ENCODE measurements at places on chromosomes 4 and X.

- no peak for DNase-seq
Observed at GRCh38 chrX:11970578-11971359, 167.5 kb upstream of the FRMPD4 start.

DNA sequence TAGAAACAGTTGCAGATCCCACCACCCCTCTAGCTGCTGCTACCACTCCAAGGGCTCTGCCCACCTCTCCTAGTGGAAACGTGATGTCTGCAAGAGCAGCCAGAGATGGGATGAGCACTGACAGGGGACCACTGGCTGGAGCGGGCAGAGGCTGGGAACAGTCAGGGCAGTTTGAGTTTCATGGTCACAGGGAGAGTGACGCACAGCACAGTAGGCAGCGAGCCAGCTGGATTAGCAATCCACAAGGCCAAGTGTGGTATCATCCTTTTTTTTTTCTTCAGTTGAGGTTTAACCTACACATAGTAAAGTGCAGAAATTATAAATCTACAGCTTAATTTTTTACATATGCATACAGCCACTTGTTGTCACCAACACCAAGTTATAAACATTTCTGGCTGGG is 6.4 kb upstream of the SCML2 start:
- DNase-seq = no peak

GRCh38 chr4:165542476-165542875 is 163.7 kb downstream of the CPE start:
- DNase-seq = no peak

DNA sequence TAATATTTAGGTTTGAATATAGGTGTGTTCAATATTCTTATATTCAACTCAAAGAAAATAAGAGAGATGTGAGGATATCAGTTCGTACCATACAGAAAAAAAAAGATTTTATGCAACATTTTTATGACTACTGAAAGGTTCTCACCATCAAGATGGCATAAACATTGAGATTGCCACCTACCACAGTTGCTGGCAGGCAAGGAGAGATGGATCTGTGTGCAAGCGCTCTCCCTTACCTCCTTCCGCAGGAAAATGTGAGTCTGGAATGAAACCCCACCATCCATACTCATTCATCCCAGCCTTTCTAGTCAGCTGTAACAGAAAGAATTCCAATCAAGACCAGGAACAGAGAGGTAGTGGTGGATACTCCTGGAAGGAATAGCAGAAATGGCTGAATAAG is 376.9 kb downstream of the PPP3CA start:
- no peak for DNase-seq

DNA sequence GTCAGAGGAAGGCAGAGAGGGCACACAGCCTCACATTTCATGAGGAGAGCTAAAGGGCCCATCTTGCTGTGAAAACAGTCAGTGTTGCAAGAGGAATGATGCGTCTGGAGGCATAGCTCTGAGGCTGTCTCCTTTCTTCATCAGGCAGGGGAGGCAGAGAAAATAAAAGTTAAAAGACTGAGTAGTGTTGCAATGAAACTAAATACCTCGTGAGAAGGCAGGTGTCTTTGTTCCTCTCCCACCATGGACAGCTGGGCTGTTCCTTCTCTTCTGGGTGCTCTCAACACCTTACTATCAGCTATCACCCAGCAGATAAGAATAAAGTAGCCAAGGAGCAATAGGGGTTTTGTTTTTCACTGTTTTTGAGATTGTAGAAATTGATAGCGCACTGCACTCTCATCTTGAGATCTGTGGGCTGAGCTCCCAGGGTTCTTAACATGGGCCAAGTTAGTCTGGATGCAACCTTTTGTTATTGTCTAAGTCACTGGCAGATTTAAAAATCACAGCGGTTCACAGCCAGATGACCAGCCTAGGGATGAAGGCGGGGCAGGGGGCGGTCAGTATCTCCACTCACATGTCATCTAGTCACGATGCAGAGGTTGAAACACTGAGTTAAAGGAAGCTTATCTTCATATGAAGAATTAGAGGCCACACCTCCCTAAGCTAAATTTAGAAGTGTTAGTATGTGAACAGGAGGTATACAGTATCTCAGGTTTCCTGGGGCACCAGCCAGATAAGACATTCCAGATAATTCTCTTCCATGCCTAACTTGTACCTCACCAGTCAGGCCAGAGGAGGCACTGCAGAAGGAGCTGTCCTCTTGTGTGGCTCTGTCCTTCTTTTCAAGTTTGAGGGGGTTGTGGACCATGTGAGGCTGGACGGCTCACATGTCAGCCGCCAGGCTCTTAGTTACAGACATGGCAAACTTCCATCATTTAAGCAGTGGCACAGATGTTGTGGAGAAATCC is 36.9 kb downstream of the PARM1 start:
- DNase-seq = no peak

- no peak for DNase-seq
Observed at GRCh38 chr4:89356086-89356485, 48.5 kb upstream of the GPRIN3 start.

GRCh38 chrX:78796916-78797315 is 49.4 kb downstream of the LPAR4 start:
- DNase-seq = no peak

GRCh38 chr4:25823632-25824031 is 39.2 kb downstream of the SEL1L3 start:
- no peak for DNase-seq

GRCh38 chr4:55730280-55730931 is 89.2 kb upstream of the EXOC1L start:
- no peak for DNase-seq

DNA sequence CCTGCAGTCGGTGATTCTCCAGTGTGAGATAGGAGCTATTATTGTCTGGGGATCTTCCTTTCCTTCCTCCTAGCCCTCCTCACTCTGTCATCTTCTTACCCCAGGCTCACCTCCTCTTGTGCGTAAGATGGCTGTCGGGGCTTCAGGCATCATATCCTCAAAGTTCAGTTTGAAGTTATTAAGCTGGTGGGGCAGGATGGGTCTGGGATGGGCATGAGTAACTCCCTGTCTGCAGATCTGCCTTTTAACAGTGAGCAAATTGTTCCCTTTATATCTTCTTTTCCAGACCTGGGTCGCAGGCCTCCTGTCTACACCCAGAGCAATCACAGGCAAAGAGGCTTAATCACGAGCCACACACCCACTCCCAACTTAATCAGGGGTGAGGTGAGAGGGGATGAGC is 900 bp upstream of the MTMR1 start:
- DNase-seq = no peak

DNA sequence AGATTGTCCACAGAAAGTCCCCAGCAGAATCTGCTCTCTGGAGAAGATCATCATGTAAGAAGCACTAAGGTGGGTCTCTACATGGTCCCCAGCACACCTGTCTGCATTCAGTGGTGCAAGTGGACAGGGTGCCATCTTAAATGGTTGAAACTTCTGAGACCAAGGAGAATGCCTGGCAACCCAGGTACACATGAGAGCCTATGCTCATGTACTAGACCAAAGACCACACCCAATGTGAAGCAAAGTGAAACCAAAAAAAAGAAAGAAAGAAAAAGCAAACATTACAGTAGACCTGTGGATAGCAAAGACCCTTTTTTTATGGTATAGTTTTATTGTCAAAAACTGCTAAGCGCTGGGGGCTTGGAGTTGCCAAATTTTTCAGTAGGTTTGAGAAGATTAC is 15.0 kb downstream of the CD40LG start:
- DNase-seq = no peak

DNA sequence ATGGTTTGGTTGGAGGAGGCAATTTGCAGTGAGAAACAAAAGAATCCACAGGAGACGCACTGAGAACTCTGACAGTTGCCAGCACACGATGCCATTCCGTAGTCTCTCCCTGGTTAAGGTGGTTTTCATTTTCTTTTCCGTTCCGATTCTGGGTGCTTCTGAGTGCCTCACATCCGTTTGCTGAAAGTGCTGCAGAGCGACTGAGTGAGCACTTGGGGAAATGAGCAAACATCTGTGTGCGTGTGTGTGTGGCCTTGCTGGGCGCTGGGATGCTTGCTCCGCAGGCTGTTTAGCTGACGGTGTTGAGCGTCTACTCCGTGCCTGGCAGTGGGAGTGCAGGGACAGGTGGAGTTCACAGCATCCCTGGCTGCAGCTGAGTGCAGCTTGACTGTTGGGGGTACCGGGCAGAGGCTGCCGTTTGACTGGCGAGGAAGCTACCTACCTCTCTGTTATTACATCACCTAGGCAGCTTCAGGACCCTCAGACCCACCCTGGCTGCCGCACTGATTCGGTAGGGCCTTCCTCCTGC is 49.3 kb downstream of the SORCS2 start:
- DNase-seq = no peak

DNA sequence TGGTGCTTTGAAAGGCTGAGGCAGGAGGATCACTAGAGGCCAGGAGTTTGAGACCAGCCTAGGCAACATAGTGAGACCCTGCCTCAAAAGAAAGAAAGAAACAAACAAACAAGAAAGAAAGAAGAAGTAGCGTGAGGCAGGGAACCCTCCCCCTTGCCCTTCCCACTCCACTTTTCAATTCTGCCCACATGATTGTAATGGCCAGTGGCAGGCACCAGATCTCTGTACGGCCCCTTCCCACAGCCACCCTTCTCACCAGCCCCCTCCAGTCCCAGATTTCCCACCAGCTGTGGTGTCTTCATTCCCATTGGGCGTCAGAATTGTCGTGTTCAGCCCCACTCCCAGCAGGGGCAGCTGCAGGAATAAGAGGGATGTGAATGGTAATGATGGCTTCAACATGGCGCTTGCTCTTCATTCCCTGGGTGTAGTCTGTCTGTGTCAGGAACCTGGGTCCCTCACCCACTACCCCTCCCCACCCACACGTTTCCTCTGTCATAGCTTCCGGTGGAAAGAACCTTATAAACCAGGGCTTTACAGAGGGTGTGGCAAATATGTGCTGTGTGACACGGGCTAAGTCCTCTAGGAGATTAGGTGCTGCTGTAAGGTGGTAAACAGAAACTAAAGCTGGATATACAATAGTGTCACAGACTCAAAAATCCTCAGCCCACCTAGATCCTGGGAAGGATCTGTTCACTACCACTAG is at the start of gene IL2RG:
TSS of gene IL2RG (minus strand) at position 437 of the 703 bp plus-strand sequence. CDS start at position 399, 38 bp downstream.
- DNase-seq = no peak

- no peak for DNase-seq
Observed at GRCh38 chr4:66193487-66193886, 523.2 kb upstream of the EPHA5 start.

GRCh38 chrX:134926864-134927263 is 63.9 kb upstream of the SMIM10 start:
- no peak for DNase-seq

- no peak for DNase-seq
Observed at GRCh38 chrX:151570561-151570960, 7.1 kb downstream of the PASD1 start.

DNA sequence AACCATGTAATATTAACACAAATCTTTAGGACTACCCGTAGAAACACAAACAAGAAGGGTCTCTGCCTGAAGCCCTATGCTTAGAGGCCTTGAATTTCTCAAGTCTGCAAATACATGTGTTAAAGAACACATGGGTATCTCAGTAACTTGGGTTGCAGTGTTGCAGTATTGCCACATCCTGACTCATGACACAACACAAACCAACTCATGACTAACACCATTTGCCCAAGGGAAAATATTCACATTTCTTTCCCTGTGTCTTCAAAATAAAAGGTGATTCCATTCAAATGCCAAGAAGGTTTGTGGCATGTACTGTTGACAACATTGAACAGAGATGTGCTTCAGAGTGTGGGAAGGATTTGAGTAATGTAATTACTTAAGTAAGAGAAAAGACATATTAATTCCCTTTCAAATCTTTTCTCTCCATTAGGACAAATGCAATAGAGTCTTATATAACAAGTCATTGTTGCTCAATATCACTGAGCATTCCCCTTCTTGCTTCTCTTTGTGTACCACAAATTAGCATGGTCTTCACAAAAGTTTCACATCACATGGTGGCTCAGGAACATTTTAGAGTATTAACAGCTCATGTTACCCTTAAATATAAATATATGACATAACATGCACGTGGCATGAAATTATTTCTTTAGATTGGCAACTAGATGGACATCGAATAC is 487.1 kb downstream of the STPG2 start:
- DNase-seq = no peak

DNA sequence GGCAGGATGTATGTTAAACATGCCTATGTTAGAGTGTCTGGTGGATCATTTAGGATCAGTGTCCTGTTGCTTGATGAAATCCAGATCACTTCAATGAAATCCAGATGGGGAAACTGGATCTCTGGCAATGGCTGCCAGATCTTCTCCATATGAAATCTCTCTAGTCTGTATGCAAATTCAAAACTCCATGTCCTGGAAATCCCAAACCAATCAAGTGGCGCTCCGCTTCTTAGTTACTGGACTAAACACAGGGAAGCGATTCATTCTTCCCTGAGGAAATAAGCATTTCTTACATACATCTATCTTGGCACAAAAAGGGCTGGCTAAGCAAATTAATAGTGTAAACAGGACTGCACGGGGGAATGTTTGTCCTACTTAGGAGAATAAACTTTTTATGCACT is 94.9 kb downstream of the HDAC8 start:
- DNase-seq = peak; percentile 15

GRCh38 chr4:102388611-102389010 is 43.3 kb upstream of the SLC39A8 start:
- DNase-seq = no peak

GRCh38 chr4:6200011-6200921 is at the start of gene JAKMIP1:
Gene JAKMIP1, minus strand, starts transcription at chr4:6200549. Its CDS starts 87,699 bp downstream, at chr4:6112850.
- DNase-seq = peak; percentile 82

GRCh38 chr4:125681240-125681639 is 366.5 kb downstream of the FAT4 start:
- DNase-seq = no peak

- no peak for DNase-seq
Observed at GRCh38 chrX:132146456-132146855, 18.6 kb upstream of the FRMD7 start.

DNA sequence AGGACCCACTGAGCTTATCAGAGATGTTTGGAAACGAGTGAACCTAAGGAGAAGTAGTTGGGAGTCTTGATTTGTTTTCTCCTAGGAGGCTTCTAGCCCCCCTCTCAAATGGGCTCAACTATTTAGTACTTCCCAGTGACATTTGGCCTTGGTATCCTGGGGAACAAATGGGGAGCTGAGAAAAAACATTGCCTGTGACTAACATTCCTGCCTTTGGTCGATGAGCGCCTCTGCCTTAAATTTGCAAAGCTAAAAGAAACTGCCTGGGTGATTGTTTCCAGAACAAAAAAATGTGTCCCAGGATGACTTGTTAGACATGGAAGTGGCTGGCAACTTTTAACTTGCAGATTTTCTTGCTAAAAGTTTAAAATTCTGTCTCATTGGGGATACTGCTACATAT is 58.8 kb upstream of the IGFBP7 start:
- no peak for DNase-seq

GRCh38 chr4:88963817-88964216 is 93.2 kb downstream of the FAM13A start:
- no peak for DNase-seq

DNA sequence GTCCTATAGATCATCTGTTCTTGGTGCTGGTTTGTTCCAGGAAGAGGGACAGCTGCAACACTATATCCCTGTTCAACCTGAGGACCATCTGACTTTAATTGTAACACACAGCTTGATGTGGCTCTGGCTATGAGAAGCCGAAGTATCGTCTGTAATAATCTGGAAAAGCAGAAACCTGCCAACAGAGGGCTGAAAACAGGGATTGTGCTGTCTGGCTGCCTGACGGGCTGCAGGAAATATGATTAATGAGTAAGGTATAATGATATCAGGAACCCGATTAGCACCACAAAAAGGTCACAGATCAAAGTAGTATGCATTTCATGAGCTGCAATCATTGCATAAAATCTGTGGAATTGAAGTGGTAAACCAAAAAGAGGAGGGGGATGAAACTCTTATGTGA is 170.4 kb upstream of the MAB21L2 start:
- no peak for DNase-seq

Measured in NCI-H526 (cell line).